ENCODE measurements at places on chromosomes 7 and 10.

DNA sequence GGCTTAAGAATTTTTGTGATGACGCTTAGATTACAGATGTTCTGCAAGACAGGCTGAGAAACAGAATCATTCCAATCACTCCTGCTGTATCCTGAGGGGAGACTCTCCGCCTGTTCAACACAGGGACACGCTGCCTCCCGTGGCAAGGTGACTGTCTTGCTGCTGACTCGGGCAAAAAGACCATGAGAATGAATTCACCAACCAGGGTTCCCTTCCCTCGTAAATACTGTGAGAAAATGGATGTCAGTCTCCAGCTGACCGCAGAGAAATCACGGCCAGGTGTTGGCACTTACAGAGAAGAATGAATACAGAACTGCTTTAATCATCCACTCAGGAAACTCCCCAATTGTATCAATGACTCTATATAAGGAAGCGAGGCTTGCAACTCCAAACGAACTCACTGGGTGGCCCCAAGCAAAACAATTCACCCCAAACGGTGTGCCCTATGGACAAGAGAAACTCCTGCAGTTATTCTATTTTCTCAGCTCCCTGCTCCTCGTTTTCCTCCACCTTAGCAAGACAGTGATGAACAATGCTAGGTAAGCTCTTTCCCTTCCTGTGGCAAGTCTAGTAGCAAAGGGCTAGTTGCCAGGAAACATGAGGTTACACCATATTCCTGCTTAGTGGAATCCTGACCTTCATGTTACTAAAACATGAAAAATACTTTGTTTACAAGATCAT lies 22.8 kb downstream of the GNA12 start:
- DNase-seq = peak; percentile 85

DNA sequence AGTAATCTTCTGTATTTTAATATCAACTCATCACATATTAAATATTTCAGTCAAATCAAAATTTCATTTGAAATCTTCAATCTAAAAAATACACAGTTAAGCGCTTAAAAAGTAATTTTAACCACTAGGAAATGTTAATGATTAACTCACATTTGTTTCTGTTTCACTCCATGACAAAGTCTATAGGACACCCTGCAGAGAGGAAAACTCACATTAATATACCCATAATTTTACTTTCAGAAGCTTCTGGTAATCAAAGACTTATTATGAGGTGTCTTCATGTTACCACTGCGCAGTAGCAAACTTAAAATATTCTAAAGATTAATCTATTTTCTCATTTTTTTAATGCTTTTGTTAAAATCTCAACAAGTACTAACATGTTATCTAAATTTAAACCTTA lies 41.0 kb upstream of the ZNF518A start:
- no peak for DNase-seq

DNA sequence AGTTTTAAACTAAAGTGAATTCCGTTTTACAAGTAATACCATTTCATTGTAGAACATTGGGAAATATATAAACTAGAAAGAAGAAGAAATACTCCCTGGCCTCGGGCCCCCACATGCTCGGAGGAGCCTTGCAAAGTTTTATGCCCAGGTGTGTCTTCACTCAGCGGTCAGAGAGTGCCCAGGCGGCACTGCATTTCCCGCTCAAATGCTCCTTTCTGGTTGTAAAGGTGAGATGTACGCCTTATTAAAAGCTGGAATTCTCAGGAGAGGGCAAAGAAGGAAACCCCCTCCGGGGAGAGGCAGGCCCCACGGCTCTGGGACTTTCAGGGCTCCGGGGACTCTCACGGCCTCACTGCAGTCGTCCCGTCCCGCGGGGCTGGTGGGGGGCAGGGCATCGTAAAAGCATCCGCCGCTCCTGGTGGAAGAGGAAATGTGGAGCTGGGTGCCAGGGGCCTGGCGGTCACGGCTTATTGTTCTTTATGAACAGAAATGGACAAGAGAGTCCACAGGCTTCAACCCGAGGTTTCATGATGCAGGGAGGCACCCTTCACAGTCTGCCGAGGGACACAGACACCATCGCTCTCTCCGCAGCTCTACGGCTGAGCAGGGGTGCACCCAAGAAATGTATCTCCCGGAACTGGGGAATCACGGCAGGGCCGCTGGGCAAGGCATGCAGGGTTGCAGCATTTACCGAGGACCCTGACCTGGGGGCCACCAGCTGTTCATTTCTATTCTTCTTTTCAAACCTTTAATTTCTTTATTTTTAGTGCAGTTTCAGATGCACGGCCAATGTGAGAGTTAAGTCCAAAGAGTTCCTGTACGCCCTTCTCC lies 47.7 kb upstream of the INPP5A start:
- DNase-seq = no peak

DNA sequence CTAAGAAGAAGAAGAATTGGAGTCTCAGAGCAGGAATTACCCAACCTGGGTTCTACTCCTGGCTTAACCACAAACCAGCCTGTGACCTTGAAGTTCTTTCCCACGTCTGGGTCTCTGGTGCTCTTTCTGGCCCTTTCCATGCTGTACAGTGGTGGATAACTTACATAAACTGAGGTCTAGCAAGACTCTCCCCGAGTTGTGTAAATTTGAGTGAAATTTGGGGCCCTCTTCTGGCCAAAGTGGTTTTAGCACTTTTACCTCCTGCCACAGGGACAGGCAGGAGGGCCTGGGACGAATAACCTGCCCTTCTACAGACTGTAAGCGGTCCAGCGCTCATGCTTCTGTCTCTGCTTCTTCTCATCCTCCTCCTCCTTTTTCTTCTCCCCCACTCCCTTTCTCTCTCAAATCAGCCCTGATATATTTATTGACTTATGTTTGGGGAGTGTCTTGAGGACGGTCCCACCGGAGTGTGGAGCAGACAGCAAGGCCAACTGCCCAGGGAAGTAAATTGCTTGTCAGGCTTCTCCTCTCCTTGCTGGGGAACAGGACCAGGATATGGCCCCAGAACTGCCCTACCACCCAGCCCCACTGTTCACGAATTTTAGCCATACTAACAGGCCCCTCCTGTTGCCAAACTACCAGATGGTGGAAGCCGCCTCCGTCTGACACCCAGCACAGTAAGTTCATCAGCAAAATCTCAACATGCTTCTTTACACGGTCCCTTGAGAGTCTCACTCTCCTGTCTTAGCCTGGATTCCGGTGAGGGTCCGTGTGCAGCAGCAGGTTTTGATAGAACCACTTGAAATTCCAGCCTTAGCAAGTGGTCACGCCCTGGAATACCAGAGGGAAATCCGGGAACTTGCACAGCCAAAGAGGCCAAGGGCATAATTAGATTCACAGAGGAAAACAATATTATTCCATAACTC lies 4.0 kb upstream of the SH3PXD2A start:
- peak; percentile 75 for DNase-seq

DNA sequence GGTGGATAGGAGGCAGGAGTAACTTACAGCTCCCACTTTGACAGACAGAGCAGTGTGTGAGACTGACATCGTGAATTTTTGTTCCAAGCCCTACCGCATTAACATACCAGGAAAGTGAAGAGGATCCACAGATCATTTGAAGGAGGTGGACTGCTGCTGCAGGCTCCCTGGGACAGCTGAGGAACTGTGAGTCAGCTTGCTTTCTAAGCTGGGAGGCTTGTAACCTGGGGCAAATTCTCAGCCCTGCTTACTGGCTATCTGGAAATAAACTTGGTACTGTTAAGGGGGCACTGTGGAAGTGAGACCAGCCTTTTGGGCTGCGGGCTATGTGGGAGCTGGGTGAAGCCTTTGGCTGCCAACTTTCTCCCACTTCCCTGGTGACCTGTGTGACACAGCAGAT lies 1202.5 kb downstream of the DNAJB9 start:
- DNase-seq = no peak

DNA sequence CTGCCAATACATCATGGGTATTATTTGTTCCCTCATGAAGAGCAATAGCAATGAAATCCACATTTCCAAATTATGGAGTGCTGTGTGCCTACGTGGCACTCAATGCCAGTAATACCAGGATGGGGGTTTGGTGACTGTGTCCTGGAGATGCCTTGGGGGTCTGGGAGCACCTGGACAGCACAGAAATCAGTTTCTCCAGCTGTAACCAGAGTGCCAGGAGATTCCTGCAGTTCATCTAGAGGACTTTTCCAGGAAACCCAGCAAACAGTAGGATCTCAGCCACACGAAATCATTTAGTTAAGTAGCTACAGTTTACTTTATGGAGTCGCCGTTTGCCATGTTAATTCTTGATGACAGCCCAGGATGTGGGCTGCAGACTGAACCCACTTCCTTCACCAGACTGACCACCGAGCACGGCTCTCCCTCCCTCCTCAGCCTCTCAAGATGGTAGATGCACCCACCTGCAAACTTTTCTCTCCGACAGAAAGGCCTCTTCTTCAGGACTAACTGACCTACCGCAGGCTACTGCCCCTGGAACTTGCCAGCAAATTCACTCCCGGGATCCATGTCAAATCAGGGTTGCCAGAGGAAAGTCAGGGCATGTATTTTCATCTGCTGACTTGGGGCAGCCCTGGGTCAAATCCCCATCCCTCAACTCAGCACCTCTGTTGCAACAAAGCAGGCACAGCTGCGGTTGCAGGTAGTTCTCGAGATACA lies 30.3 kb downstream of the MKI67 start:
- no peak for DNase-seq

DNA sequence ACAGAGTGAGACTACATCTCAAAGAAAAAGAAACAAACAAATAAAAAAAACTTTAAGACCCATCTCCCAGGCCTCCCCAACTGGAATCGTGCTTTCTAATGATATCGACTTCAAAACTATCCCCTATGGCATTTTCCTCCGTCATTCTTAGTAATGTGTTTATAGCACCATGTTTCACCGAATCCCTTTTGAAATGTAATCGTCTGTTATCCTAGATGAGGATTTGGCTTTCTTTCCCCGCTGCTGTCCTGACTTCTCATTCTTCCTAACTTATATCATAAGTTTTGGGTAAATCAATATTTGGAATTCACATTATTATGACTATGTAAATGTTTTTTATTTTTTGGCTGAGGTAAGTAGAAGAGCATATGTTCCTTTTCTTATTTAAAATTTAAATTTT lies 77.2 kb upstream of the ARHGAP21 start:
- DNase-seq = no peak

- peak; percentile 31 for DNase-seq
Measured at GRCh38 chr10:3978761-3979160, 193.8 kb upstream of the KLF6 start.

- no peak for DNase-seq
Measured at GRCh38 chr7:122949186-122949585, 46.3 kb downstream of the TAS2R16 start.

GRCh38 chr7:37117292-37117691 lies 331.4 kb downstream of the ELMO1 start:
- no peak for DNase-seq

Data from fibroblast of mammary gland (primary cell).